ENCODE measurements at places on chromosomes 12 and 14. TPM values are rescaled to one million over a fixed set of nuclear protein-coding genes. Genes with fewer than 3 reads are reported as not detected.

DNA sequence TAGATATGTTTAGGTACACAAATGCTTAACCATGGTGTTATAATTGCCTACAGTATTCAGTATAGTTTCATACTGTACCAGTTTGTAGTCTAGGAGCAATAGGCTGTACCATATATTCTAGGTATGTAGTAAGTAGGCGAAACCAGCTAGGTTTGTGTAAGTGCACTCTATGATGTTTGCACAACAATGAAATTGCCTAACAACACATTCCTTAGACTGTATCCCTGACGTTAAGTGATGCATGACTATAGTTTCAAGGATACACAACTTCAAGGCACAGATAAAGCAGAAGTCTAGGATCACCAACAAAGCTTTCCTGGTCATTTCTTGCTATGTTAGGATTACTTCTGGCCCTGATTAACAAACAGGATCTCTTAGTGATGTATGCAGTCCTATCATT lies 135.1 kb downstream of the SLC38A1 start:
- DNase-seq: no peak

Gene ERP27
- not detected for total RNA-seq

Gene OTX2
- not detected for total RNA-seq

- DNase-seq: no peak
Measured at GRCh38 chr12:42741771-42742510, 152.4 kb upstream of the PRICKLE1 start.

- DNase-seq: no peak
Measured at GRCh38 chr12:50507930-50508329, 3.1 kb downstream of the DIP2B start.

DNA sequence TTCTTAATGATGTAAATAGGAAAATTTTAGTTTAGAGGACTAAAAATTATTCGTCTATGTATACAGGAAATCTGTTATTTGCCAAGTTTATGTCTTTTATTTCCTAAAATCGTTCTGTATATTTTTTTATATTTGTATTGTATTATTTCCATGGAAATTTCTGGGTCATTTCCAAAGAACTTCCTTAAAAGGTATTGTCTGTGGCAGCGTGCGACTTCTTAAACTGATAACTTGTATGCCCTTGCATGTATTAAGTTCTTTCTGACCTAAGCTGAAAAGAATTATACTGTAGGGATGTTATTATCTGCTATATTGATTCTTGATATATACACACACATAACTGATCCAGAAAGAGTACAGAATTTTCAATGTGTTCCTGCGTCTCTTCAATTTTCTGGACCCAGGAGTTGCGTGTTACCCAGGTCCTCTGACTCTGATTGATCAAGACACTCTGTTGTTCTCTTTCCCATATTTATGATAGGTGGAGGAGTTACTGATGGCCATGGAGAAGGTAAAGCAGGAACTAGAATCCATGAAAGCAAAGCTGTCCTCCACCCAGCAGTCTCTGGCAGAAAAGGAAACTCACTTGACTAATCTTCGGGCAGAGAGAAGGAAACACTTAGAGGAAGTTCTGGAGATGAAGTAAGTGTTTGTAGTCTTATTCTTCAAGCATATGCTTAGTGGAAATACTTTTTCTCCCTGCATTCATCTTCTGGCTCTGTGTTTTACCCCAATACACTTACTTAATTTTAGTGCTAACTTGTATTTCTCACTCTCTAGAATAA lies 298.5 kb downstream of the ERC1 start:
- DNase-seq: peak; percentile 27

Data from dermis microvascular lymphatic vessel endothelial cell (primary cell).